Right kidney (tissue), 9 donors: ENCODE measurements at places on chromosomes 1 and 21.

- DNase-seq = no peak
Measured at GRCh38 chr1:201958348-201958747, 3.0 kb downstream of the TIMM17A start.

- no peak for DNase-seq
Measured at GRCh38 chr21:31236528-31236927, 107.5 kb downstream of the TIAM1 start.

DNA sequence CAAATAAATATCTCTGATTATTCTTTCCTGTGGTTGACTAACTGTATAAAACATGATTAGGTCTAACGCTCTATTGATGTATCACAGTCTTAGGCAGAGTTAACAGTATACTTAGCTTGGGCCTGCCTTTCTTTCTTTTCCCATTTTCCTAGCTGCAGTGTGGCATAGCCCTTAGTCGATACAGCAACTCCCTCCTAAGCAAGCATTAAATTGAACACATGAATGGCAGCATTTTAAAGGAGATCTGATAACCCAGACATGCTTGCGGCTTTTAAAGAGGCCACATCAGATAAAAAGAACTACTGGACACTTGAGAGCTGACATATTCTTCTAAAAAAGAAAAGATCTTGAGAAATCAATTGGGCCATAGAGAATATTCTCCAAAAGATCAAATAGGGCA lies 312.0 kb upstream of the TMPRSS15 start:
- no peak for DNase-seq

DNA sequence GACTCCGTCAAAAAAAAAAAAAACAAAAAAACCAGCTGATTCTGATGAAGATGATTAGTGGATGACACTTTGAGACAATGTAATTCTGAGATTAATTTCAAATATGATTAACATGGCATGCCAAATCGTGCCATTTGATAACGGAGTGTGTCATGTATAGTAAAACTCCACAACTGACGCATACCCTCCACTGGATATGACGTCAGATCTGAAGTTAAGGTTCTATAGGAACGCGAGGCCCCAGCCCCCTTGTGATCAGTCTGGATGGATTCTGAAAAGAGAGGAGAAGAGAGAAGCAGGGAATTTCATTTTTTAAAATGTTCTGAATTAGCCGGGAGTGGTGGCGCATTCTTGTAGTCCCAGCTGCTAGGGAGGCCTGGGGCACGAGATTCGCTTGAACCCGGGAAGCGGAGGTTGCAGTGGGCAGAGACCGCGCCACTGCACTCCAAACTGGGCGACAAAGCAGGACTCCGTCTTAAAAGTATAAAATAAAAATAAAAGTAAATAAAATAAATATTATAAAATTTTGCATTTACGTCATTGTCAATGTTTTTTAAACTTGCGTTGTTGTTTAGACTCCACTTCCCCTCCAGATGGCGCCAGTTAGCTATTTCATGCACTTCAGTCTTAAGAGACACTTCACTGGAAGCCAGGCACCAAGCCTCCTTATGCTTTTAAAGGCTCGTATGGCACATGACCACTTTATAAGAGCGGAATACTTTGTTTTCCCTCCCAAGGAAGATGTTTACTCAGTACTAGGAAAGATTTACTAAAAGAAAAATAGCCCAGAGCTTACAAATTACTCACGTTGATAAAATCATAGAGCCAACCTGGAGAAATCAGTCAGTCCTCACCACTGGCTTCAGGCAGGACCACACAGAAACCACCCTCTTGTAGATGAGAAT lies 65.5 kb downstream of the UBE2U start:
- peak; percentile 59 for DNase-seq

DNA sequence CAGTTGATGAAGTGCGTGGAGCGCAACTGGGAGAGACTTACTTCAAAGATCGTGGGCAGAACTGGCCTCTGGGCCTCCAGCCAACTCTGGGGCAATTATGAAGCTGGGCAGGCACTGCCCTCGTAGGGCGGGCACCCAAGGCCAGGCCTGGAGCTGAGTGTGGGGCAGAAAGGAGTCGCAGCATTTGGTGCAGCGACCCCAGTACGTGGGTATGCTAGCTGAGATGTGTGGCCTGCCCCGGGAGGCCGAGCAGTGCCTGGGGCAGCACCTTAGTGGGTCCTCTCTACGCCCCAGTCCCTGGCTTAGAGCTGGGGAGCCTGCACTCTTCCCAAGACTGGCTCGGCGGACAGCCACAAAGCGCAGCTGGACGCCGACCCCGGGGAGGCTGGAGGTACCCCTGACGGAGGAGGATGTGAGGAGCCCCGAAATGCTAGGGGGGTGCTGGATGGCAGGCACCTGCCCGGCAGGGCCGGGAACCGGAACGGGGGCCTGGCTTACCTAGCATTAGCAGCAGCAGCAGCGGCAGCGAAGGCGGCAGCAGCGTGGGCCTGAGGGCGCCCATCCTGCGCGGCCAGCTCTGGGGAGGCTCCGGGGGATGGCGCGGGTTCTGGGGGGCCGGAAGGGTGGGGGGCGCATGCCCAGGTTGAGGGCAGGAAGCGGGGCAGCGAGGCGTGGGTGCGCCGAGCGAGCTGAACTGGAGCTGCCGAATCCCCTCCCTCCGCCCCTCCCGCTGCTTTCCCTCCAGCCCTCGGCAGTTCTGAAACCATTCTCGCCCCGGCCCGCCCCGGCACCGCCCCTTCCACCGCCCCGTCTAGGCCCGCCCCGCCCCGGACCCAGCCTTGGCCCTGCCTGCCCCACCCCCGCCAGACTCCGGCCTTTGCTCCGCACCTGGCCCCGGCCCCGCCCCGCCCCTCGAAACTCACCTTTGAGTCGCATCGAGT lies at the start of gene IGSF8:
TSS of gene IGSF8 (minus strand) at position 709 of the 941 bp plus-strand sequence. CDS start at position 562, 147 bp downstream.
- peak; percentile 80 for DNase-seq

DNA sequence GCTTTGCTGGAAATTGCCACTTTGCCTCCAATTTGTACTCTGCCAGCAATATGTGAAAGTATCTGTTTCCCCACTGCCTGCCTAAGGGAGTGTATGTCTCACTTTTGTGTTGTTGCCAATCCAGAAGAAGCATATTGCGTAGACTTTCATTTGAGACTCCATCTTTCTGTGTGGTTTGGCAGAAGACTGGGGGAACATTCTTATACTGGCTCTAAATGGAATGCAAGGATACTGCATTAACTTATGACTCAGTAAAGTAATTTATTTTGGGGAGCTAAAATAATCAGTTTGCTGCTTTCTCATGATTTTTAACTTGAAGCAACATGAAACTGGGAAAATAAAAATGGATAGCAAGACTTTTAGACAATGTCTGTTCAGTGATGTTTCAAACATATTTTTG lies 107.7 kb upstream of the TMPRSS2 start:
- no peak for DNase-seq

DNA sequence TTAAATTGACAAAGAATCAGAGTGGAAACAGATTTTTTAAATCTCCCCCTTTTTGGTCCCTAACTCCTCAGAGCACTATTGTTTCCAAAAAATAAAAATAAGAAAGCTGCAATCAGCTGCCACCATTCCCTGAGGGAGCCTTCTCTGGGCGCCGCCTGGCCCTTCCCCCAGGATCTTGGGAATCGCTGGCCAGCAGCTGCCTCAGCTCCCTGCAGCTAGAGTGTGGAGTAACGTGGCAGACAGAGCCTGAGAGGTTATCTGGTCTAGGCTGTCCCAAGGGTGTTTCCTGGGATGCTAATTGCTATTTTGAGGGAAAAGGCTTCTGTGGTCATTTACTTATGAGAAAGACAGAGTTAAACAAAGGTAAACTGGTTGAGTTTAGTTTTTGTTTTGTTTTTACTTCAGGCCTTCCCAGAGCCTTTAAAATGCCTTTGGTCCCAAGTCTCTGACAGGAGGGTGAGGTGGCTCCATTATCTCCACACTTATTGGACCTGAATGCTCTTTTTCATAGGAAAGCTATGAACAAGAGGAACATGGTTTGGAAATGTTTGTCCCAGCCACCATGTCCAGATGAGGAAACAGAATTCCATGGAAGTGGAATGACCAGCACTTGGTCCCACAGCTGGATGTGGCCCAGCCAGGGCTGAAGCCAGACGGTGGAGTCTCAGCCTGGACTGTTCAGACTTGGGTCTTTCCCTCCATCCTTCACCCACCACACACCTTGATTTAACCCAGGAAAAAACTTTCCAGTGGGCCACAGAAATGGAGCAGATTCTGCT lies 14.1 kb upstream of the KIAA1614 start:
- DNase-seq = no peak

DNA sequence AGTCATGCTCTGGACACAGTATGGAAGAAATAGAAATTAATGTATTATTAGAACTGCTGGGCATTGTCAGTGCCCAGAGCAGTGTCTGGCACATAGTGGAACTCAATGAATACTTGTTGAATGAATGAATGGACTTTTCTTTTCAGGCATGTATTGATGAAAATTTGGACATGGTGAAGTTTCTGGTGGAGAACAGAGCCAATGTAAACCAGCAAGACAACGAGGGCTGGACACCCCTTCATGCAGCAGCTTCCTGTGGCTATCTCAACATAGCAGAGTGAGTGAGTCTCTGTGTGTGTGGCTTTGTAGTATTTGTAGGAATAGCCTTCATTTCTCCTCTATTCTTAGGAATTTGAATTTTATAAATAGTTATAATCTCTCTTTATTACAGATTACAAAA lies 68.1 kb downstream of the PPP1R12B start:
- DNase-seq = no peak

- DNase-seq = no peak
Measured at GRCh38 chr1:180415236-180415848, 87.0 kb downstream of the ACBD6 start.

DNA sequence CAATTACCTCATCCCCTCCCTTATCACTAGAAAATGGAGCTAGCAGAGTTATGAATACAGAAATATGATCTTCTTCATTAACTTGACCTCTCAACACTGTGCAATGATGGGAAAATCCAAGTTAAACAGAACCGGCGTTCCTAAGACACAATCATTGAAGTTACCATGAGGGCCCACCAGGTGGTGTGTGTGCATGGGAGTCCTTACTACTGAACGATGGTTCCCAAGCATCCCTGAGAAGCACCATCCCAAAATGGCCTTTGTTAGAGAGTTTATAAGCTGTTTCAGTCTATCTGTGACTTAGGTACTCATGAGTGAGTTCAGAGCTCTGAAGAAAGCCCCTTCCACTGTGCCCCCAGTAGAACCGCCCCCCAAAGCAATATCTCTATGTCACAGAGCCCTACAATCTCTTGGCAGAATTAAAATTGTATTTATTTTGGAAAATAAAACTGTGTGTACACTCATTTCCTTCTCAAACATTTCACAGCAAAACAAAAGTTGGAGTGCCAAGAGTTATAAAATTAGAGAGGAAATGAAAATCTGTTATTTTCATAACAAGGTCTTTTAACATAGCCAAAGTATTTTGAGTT lies 56.8 kb downstream of the PLD5 start:
- DNase-seq = no peak
